ENCODE measurements at places on chromosomes 5 and 9.

DNA sequence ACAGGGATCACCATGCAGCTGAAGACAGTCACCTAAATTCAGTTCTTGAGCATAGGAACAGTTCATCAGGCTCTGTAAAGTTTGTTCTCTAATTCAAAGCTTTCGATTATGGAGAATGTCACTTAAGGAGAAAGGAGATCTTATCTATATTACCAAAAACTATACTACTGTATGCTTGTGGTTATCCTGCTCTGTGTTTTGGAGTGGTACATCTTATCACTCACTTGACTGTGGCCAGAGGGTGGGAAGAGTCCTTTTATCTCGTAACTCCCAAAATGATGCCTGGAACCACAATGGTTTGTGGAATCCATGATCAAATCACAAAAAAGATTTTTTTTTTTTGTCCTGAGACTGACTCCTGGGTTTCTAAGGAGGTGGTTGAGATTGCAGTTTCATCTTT is 230.7 kb downstream of the COMMD10 start:
- no peak for DNase-seq

- peak; percentile 63 for DNase-seq
These were observed 1.3 kb upstream of the SVEP1 start for GRCh38 chr9:110580850-110581249.

DNA sequence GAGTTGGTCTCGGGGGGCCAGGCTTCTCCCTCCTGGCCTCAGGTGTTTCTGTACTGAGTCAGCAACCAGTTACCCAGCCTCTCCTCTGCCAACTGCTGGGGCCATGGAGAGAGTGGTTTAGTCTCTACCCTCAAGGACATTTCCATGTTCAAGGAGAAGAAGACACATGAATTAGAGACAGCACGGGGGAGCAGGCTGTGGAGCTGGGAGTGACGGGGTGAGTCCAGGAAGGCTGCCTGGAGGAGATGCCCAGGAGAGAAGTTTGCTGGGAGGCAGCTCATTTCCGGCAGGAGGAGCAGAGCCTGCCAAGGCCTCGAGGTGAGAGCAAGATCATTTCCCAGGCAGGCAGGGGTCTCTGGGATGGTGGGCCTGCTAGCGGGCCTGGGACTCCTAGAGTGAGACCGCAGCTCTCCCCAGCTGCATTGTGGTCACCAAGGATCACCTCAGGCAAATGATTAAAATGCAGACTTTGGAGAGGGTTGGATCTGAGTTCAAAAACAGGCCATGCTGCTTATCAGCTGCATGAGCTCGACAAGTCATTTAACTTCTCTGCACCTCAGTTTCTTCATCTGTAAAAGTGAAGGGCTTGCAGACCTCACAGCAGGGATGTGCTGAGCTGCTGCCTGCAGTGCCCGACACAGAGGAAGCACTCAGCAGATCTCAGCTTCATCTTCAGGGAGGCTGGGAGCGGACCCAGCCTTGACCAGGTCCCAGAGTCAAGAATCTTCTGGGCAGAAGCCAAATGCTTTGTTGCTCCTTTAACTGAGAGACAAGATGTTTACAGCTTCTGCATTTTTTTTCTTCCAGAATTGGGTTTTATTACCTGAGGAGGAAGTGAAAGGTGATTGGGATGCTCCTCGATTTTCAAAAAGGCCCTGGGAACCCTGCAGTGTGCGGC is 35.2 kb downstream of the NEK6 start:
- no peak for DNase-seq

GRCh38 chr9:133762488-133763271 is 24.5 kb upstream of the SARDH start:
- no peak for DNase-seq

GRCh38 chr9:37840560-37841194 is 40.1 kb downstream of the DCAF10 start:
- DNase-seq: peak; percentile 75

DNA sequence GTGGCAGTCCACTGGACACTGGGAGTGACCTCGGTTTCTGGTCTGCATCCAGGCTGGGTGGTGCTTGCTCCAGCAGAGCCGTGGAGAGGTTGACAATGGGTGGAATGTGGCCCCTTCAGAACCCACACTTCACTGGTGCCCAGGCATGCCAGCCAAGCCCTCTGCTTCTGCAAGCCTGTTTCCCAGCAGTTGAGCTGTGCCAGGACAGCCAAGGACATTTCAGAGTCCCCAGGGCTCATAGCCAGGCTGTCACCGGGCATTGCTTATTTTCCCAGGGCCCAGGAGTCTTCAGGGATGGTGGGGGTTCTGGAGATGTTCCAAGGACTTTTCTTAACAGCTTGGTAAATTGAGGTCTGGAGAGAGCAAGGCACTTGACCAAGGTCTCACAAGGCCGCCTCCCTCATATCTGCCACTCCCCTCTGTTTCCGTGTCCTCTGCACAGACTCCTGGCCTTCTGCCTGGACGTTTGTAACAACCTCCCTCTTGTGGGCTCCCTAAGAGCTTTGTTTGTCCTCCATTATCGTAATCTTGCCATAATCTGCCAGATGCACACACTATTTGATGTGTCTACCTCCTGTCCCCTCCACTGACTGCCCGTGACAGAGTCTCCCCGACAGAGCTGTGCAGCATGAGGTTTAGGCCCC is 3.8 kb upstream of the NDST1 start:
- no peak for DNase-seq

GRCh38 chr5:108382784-108383330 is 959 bp upstream of the FBXL17 start:
- peak; percentile 28 for DNase-seq

- DNase-seq: no peak
These were observed 11.1 kb downstream of the CCDC187 start for GRCh38 chr9:136292591-136293448.

DNA sequence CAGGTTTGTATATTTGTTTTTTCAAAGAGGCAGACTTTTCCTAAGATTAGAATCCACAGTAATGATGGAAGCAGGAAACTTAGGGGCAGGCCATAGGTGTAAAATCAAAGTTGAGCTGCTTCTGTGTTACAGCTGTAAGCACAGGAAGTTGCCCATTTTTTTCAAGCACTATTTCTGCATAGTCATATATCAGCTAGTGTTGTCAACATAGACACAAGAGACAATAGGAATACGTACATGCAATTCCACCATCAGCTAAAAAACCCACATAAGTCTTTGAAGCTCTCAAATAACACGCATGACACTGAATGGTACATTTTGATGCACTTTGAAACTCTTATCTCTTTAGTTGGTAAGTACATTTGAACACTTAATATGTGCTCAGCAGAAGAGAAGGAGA is 20.2 kb upstream of the SMIM15 start:
- DNase-seq: no peak

All from fibroblast of skin of right biceps (primary cell).